Activated CD8-positive, alpha-beta memory T cell treated with anti-CD3 and anti-CD28 coated beads for 48 hours (primary cell): ENCODE measurements at places on chromosomes 5 and 9.

- no peak for DNase-seq
Observed at GRCh38 chr5:151772846-151773561, 1.2 kb downstream of the G3BP1 start.

- DNase-seq, result no peak
Observed at GRCh38 chr5:169296419-169297143, 4.4 kb downstream of the SLIT3 start.

- no peak for DNase-seq
Observed at GRCh38 chr9:38178237-38178636, 109.2 kb upstream of the SHB start.

DNA sequence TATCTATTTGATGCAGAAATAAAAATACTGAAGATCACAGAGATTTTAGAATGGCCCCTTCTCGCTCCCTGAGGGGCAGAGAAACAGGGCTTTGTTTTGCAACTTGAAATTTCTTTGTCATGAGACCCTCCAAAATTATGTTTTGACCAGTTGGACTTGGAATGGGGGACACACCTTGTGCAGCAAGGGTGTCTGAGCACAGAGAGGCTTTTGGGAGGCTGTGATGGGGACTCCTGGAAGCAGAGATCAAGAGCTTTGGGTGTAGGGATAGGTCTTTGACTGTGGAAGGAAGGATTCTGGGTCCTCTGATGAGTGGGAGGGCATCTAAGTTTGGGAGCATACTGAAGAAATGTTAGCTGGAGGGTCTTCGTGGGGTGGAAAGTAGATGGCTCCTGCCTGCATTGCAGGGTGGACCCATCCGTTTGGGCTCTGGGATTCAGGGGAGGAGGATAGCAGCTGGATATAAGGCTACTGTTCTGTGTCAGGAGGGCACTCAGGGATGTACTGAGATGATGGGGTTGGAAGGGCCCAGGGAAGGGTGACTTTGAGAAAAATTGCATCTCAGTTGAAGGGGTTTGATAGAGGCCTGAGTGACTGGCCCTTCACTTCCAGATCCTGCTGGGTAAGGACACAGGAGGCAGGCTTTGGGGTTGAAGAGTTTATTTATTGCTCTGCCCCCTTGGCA lies 1.8 kb upstream of the MYORG start:
- no peak for DNase-seq

DNA sequence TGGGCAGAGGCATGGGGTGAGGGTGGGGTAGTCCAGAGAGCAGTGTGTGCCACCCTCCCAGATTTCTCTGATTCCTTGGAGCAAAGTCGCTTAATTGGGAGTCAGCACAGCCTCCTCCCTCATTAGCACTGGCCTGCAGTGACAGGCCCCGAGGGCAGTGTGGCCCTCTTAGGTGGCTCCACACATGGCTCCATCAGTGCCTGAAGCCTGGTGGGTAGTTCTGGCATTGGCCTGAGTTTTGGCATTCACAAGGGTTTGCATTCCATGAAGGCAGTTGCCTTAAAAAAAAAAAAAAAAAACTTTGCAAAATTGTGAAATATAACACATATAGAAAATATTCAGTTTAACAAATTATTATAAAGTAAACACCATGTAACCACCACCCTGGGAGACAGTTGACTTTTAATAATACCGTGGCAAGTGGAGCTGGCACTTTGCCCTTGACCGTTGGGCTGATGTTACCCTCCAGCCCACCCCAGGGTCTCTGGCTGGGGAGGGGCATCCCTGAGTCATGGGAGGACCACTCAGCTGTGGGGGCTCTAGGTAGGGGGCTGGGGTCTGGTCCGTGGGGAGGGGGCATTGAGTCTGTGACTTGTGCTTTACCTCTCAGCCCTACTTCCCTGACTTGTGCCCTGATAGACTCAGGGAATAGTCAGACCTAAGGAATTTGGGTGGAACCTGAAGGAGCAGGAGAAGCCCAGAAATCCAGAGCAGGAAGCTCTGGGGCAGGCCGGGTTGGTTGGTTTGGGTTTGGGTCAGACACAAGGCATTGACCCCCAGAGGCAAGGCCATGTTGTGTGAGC lies 51.3 kb upstream of the PITX1 start:
- no peak for DNase-seq

GRCh38 chr5:171506951-171507350 lies 87.5 kb downstream of the FGF18 start:
- DNase-seq, result no peak

DNA sequence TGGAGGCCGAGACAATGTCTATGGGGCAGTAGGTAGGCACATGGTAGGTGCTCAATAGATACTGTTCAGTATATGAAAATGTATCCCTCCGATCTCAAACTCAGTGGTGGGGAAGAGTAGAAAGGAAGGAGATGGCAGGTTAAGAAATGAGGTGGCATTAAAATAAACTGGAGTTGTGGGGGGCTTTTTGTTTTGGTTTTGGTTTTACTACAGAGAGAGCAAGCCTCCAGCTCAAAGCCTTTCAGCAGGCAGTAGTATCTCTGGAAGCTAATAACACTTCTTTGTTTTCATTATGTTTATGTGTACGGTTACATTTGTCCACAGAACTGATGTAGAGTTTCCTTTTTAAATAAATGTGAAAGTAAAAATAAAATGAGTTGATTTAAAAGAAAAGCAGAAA lies 8.6 kb downstream of the MFAP3 start:
- no peak for DNase-seq

DNA sequence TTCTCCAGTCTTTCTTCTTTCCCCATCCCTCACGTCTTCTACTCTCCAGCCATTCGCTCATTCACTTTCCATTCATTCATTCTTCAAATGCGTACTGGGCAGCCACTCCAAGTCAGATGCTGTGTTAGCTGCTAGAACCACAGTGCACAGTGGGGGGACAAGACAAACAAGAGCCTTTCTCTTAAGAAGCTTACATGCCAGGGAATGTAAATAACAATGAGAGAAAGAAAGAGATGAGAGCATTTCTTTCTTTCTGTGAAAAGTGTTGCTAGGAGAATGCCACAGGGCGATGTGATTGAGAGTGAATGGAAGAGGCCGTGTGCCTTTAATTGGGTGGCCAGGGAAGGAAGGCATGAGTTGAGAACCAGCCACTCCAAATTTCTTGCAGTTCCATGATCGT lies 46.3 kb upstream of the SMIM23 start:
- no peak for DNase-seq

- no peak for DNase-seq
Observed at GRCh38 chr5:39452846-39453245, 28.1 kb upstream of the DAB2 start.
